A549 (cell line): ENCODE measurements at places on chromosomes 7 and 10.

DNA sequence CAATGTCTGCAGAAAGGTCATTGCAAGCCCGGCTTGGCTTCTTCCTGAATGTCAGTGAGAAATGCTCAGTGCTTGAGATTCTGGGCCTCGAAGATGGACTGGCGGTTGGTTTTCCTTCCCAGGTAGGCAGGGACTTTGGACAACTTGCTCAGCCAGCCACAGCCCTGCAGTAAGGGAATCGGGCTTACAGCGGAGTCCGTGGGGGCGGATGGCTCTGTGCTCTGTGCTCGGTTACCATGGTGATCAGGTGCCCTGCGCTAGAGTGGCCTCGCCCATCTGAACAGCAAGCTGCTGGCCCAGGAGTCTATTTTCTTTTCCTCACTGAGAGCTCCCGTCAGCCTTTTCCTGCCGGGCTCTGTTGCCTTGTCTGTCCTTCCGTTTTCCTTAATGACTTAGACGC, 77.8 kb upstream of the SH2B2 start:
- DNase-seq: no peak

- DNase-seq: no peak
Observed at GRCh38 chr7:27182285-27182841, 2.7 kb downstream of the HOXA11 start.

DNA sequence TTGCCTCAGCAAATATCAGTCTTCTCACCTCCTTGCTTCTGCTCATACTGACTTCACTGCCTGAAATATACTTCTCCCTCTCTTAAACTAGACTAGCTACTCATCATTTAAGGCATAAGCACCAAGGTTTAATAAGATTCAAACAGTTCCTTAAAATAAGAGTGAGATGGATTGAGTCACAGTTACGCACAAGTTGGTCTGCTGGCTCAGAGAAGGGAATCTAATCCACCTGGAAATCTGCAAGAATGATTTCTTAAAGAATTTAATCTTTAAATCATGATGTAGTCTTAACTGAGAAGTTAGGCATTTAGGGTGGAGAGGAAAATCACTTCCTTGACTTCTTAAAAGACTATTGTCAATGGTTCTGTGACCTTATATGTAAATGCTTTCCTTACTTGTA, 56.2 kb upstream of the TMEM140 start:
- DNase-seq: no peak

GRCh38 chr10:22483132-22483531, 137.8 kb downstream of the SPAG6 start:
- DNase-seq: no peak

DNA sequence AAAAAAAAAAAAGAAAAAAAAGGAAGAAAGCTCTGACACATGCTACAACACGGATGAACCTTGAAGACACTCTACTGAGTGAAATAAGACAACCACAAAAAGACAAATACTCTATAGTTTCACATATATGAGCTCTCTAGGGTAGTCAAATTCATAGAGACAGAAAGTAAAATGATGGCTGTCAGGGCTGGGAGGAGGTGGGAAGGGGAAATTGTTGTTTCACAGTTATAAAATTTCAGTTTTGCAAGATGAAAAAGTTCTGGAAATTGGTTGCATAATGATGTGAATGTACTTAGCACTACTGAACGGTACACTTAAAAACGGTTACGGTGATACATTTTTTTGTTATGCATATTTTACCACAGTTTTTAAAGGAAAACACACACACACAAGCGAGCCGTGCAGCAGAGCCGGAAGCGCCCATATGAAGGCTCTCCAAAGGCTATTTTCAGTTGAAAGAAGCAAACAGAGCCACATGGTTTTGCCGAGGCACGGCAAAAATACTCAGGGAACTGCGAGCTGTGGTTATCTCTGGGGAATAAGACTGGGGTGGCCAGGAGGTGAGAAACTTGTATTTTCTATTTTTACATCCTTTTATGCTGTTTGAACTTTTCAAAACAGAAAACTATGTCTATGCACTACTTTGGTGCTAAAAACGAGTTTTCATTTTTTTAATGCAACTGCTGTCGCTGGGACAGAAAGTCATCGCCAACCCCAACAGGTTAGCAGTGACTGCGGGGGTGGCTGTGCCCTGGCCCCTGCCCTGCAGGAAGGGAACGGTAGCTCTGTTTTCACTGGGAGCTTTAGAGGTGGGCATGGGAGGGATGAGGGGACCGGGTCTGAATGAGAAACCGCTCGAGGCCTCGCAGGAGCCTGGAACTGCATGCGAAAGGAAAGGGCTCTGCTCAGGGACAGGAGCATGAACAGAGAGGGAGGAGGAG, 132.9 kb downstream of the OAT start:
- DNase-seq: no peak
